ENCODE measurements at places on chromosomes 4 and X.

GRCh38 chrX:80663331-80663730 is 146.3 kb downstream of the BRWD3 start:
- no peak for DNase-seq

GRCh38 chrX:150088042-150088441 is 149.8 kb upstream of the EOLA2 start:
- no peak for DNase-seq

DNA sequence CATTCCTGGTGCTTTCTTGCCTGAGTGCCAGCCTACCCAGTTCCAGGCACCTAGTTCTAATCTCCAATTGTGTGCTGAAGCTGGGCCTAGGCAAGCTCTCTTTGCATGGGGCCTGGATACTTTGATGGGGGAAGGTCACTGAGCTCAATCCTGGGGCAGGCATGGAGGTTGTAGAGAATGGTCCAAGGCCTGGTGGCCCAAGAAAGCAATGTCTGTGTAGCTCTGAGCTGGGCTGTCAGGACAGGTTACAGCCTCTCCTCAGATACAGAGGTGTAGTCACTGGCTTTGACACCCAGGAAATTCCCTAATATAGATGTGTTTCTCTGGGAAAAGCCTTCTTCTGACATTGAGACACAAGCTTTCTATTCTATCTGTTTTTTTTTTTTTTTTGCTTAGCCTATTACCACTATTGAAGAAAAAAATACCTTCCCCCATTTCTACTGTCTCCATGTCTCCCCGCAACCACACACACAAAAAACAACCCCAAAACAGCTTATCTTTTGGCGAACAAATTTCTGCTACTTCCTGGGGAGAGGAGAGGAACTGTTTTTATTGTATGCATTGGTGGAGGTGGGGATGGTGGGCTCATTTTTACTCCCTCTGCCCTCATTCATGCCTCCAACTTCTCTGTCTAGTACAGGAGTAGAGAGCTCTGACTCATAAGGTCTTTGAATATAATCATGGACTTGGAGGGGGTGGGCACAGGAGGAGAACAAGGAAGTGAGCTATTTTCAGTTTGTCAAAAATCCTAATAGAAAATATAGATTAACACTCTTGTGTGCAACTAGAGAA is 66.7 kb upstream of the DHX15 start:
- no peak for DNase-seq

GRCh38 chrX:44978976-44979375 is 106.0 kb downstream of the KDM6A start:
- DNase-seq = no peak

DNA sequence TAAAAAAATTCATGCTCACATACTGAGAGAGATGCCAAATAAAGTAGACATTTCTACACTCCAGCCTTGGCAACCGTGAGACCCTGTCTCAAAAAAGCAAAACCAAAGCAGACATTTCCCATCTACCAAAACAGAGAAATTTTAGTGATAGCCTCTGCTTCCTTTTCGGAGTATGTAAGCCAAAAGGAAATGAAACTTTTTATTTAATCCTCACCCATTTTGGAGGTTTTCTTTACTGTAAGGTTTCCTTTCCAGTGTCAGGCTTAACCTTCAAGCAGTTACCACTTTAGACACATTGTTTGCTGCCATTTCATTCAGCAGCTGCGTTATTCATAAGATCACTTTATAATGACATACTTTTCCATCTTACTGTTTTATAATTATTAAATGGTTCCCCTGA is 15.9 kb downstream of the ADD1 start:
- no peak for DNase-seq

GRCh38 chr4:176238157-176238610 is 30.8 kb downstream of the ASB5 start:
- DNase-seq = peak; percentile 1

GRCh38 chr4:13478707-13479106 is 5.4 kb downstream of the RAB28 start:
- DNase-seq = no peak

DNA sequence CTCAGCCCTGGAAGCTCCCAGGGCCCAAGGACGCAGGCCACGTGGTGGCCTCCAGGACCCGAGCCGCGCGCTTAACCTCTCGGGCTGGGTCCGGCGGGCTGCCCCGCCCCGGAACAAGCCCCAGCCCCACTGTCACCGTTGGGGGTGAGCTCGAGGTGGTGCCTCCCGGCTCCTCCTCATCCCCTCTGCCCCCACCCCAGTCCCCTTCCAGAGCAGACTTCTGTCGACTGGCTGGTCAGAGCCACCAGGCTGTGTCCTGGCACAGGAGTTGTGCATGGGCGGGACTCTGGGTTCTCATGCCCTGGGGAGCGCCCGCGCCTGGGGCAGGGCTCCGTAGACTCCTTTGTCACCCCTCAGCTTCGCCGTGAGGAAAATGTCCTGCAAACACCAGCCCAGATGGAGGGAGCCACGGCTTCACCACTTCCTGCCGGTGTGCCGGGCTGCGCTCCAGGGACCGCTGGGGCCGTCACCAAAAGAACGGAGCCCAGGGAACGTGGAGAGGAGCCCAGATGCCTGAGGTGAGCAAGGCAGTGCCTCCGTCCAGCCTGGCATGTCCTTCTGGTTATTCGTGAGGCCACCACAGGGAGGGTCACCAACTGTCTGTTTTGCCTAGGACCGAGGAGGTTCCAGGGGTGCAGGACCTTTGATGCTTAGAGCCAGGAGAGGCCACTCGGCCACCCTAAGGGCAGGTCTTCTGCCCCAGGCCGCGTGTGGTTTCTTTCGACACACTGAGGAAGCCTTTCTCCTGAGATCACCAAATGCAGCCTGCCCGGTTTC is 7.1 kb upstream of the RGS12 start:
- DNase-seq = peak; percentile 23

DNA sequence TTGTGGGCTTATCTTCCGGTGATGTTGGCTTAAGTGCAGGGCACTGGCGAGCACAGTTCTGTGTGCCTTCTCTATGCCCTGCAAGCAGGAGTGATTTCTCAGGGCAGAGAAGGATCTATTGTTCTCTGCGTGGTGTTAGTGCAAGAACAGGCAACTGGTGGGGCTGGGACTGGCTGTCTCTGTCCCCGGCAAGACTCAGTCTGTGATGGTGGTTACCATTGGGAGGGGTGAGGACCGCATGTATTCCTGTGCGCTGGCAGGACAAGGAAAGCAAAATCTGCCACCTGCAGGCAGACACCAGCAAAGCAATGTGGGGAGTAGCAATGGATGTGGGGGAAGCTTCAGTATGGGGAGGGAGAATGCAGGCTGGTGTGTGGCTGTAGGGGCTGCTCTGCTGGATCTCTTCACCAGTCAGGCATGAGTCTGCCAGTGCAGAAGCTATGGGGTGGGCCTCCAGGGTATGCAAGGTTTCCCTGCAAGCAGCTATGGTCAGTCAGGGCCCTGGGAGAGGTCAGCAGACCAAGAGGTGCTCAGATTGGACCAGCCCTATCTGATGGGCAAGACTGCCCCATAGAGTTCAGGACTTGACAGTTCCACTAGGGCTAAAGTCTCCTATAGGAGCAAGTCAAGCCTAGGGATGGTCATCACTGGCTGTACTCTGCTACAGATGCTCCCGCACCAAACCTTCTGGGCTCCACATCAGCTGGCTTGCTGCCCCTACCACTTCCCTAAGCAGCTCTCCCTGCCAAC is 16.8 kb downstream of the PF4 start:
- no peak for DNase-seq

- DNase-seq = no peak
These were observed 127.5 kb upstream of the RADX start for GRCh38 chrX:106484233-106484632.

- no peak for DNase-seq
These were observed 212.5 kb upstream of the PSAPL1 start for GRCh38 chr4:7647186-7647585.

DNA sequence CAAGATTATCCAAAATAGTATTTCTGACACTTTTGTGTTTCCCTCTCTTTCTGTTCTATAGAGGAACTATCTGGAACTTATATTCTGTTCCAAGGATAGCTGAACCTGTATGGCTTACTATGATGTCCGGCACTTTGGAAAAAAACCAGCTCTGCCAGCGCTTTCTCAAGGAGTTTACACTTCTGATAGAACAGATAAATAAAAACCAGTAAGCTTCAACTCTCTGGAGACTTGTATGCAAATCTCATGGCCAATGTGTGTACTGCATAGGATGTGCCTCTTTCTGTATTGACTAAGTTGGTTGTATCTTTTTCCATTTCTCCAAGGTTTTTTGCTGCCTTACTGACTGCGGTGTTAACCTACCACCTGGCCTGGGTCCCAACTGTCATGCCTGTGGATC is 92.5 kb downstream of the FNIP2 start:
- no peak for DNase-seq

DNA sequence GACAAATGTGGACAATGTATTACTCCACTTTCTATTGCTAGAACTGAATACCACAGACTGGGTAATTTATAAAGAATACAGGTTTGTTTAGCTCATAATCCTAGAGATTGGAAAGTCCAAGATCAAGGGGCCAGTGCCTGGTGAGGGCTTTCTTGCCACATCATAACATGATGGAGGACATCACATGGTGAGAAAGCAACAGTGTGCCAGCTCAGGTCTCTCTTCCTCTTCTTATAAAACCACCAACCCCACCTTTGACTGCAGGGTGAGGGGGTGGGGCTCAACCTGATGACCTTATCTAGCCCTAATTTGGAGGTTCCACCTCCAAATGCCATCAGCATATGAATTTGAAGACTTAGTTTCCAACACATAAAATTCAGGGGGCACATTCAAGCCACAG is 105.7 kb upstream of the CXorf66 start:
- DNase-seq = no peak

GRCh38 chr4:16770710-16771285 is 127.6 kb downstream of the LDB2 start:
- no peak for DNase-seq

GRCh38 chr4:120109406-120109805 is 42.8 kb upstream of the MAD2L1 start:
- DNase-seq = no peak

GRCh38 chr4:106264331-106264728 is 51.7 kb downstream of the TBCK start:
- DNase-seq = no peak

DNA sequence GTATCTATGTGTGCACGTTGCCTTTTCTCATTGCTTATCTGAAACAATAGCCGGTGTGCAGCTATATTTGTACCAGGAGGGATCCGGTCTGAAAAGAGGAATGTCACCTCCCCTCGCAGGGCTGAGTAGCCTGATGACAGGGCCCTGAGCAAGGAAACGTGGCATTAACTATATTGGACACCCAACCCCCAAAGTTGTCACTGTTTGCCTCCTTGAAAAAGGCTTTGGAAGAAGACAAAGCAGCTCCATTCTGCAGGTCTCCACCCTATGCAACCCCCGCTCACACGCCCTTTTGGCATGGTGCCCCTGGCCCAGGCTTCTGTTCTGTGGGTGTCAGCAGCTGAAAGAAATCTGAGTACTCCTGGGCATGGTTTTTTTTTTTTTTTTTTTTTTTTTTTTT is 8.2 kb downstream of the PRRG3 start:
- DNase-seq = peak; percentile 47

DNA sequence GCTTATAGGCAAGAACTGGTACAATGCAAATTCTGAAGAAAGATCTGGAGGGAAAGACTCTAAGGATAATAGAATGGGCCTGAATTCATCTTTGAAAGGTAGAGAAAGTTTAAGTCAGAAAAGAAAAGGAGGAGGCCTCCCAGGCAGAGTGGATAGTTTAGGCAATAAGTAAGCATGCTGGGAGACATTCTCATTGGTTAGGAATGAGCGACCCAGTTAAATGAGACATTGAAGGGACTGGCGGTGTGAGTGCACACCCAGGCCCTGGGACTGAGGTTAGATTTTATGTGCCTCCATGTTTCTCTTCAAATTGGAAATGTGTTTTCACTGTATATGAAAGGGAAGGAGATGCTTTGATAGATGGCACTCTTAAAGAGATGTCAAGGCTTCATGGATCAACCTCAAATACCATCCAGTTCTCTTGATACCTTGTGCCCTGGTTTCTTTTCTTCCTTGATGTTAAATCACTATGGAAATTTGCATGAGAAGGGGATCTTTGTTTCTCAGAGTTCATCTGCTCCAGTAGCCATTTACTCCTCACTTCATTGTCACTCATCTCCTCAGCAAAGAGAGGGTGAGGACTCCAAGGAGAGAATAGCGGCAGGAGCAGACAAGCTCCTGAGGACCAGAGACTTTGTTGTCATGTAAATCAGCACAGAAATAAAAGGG is 584.2 kb upstream of the INTU start:
- DNase-seq = no peak

DNA sequence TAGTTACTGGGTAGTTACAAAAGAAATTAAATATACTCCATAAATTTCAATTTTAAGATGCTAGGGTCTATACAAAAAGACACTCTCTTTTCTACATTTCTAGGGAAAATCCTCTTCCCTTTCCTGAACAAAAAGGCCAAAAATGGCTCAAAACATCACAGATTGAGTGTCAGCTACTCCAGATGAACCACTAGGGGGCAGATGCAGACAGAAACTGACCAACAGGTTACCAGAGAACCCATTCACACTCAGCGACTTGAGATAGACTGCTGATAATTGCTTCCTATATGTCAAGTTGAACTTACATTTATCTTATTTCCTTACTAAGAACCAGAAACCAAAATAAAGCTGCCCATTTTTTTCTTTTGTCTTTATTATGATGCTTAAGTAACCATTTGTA is 83.4 kb upstream of the MID1IP1 start:
- DNase-seq = no peak

Data from MG63 (cell line).